ENCODE measurements at places on chromosomes 3 and 15.

DNA sequence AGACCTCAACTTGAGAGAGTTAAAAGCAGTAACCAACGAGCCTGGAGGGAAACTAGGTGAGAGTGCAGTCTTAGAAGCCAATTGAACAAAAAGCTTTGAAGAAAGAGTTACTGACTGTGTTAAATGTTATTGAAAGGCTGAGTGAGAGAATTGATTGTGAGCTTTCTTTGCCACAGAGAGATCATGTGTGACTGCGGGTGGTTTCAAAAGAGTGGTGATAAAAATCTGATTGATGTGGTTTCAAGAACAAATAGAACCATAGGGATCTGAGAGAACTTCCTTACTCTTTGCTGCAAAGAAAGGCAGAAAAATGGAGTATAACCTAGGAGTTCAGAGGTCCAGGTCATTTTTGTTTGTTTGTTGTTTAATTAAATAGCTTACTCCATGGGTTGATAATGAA is 759.9 kb upstream of the ALCAM start:
- DNase-seq, result no peak

GRCh38 chr3:80157546-80157945 is 389.7 kb upstream of the ROBO1 start:
- no peak for DNase-seq

DNA sequence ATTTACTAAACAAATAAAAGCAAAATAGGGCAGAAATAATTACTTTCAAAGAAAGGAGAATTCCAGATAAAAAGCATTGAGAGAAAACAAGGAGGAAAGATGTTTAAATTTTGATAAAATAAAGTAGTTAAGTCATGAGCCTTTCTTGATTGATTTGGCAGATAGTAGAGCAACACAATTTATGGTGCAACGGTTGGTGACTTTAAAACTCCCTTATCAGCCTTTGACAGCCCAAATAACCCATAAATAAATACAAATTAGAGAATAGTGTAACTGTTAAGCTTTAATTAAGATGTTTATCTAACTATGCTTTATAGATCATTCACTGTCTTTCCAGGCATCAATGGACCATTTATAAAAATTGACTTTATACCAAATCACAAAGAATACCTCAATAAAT is 54.0 kb upstream of the EIF1B start:
- no peak for DNase-seq

- DNase-seq, result no peak
Observed at GRCh38 chr15:82552861-82553260, 12.6 kb upstream of the RPS17 start.

DNA sequence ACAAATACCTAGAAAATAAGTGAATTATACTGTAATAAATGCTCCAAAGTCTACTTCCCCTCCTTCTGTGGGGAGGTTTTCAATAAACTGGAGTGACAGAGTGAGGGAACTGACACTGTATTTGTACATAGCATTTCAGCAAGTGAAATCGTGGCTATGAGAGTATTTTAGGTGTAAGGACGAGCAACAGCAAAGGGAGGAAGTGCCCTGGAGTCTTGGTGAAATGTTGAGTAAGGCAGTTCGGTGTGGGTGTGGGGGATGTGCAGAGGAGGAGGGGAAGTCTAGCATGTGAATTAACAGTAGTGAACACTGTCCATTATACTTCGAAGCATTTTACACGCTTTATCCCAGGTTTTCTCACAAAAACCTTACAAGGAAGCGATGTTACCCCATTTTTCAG is 18.1 kb upstream of the P2RY13 start:
- no peak for DNase-seq

DNA sequence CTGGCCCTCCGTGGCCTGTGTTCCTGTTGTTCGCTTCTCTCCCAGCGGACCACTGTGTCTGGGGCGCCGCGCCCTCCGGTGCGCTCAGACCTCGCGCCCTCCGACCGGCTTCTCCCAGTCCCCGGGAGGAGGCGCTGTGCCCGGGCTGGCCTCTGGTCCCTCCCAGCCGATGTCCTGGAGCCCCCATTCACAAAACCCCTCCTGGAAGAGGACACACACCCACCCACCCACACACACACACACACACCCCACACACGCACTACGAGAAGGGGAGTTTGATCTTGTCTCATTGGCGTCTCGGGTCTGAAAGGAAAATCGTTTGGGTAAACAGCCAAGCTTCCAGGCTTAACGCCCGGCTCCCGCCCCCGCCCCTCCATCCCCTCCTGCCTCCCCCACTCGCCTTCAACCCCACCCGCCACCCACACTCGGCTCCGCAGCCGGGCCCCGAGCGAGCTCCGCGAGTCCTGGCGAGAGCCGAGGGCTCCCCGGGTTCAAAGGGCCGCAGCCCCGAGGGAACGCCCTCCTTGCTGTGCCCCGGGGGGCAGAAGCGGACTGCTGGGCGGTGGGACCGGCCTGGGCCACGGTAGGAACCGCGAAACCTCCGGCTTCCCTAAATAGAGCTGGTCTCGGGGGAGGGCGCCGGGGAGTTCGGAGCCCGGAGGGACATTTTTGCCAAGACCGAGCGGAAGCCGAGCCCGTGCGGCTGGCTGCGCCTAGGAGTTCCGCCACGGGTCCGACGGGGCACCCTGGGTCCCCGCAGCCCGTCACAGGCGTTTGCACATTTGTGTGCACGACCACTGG is 23.6 kb downstream of the NR2F2 start:
- DNase-seq, result no peak

GRCh38 chr3:171333784-171334464 is 126.3 kb downstream of the TNIK start:
- no peak for DNase-seq

GRCh38 chr3:133901083-133901482 is 5.4 kb upstream of the RAB6B start:
- no peak for DNase-seq

- DNase-seq, result no peak
Observed at GRCh38 chr3:115658032-115658336, 34.7 kb downstream of the GAP43 start.

- DNase-seq, result no peak
Observed at GRCh38 chr15:72562878-72563277, 88.7 kb downstream of the ARIH1 start.

- no peak for DNase-seq
Observed at GRCh38 chr3:13352621-13353131, 67.4 kb downstream of the NUP210 start.

- no peak for DNase-seq
Observed at GRCh38 chr3:71143493-71143892, 440.0 kb downstream of the FOXP1 start.

DNA sequence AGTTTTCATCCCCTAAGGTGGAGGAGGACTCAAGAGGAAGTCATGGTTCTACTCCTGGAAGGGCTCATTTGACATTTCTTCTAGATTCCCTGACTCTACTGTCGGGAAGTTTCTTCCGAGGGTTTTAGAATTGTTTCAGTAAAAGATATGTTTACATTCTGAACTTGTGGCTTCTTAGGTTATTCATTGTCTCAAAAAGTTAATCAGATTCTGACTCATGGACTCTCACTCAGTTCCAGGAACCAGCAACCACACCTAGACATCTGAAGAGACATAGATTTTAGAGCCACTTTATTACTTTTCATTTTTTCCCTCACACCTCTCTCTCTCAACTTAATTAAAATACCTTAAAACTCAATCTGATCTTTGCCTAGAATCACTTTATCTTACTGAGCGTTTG is 862.6 kb downstream of the AGBL1 start:
- DNase-seq, result no peak

DNA sequence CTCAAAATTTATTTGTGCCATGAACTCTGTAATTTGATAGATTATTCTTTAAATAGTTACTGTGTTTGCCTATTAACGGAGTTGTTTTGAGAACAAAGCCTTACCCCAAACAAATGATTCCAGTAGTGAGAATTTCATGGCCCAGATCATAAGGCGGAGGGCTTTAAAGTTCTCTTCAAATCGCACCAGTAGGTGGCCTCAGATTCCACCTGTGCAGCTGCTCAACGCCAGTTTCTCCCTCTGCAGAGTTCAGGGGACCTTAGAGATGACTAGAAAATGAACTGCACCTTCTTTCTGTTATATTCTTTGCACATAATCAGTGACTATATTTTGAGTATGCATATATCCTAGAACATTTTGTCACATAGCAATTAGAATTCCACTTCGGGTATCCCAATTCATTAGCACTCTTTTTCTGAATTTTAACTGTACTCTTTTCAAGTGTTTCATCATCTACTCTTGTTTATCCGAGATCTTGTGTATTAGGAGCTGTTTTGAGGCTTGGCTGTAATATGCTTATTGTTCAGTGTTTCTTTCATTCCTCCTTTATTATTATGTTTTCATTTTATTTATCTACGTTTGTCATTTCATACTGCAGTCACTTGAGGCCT is 232.6 kb upstream of the CHRM5 start:
- DNase-seq, result no peak

- DNase-seq, result no peak
Observed at GRCh38 chr15:48974882-48975281, 11.2 kb upstream of the SHC4 start.

DNA sequence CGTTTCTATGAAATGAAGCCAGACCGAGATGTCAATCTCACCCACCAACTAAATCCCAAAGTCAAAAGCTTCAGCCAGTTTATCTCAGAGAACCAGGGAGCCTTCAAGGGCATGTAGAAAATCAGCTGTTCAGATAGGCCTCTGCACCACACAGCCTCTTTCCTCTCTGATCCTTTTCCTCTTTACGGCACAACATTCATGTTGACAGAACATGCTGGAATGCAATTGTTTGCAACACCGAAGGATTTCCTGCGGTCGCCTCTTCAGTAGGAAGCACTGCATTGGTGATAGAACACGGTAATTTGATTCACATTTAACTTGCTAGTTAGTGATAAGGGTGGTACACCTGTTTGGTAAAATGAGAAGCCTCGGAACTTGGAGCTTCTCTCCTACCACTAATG is 41.9 kb upstream of the TRA2B start:
- DNase-seq, result no peak

- DNase-seq, result no peak
Observed at GRCh38 chr15:63420333-63420747, 38.7 kb upstream of the CA12 start.

DNA sequence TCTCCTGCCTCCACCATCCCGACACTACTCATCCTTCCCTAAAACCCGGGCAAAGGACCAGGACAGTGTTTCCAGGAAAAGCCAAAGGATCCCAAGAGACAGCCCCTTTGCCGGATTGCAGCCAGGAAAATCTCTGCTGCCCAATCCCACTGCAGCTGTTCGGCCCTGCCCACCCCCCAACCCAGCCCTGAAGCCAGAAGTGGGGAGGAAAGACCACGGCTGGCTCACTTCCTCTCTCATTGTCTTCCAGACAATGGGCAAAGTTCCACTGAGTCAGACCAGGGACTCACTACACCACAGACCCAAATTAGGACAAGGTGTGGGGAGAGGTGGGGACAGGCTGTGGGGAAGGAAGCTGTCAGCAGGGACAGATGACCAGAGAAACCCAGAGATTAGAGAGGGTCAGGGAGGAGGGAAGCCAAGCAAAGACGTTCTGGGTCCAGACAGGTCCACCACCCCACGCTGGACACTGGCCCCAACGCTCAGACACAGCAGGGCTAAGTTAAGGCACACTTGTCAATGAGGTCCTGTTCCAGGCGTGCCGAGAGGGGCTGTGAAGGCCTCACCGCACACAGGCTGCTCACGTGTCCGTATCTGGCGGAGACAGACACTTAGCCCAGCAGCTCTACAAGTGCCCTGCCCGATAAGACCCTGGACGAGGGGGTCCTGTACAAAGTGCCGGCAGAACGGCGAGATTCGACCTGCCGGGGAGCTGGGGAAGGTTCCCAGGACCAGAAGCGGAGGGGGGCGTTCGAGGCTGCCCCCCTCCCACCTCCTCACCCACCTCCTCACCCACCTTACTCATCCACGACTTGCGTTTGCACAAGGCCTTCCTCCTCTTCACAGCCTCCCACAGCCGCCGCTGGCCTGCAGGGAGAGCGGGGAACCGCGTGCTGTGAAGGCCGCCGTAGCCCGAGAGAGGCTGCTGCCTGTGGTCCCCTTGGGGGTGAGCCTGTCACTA is 21.9 kb downstream of the TNK2 start:
- no peak for DNase-seq

DNA sequence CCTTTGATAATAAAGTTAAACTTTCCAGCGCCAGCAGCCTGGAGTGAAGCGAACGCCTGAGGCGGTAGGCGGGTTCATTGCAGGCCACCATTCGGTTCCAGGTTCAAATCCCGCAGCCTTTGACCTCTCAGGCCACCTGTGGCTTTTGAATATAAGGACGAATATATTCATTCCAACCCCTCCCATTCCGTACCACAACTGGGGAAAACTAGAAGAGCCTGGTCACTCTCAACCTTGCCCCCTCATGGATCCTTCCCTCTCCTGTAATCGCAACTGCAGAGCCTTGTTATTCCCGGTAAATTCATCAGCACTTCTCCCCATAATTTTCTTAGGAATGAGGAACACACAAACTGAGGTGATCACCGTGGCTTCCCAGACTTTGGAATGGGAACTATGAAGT is 35.2 kb downstream of the ZIC4 start:
- DNase-seq, result no peak

DNA sequence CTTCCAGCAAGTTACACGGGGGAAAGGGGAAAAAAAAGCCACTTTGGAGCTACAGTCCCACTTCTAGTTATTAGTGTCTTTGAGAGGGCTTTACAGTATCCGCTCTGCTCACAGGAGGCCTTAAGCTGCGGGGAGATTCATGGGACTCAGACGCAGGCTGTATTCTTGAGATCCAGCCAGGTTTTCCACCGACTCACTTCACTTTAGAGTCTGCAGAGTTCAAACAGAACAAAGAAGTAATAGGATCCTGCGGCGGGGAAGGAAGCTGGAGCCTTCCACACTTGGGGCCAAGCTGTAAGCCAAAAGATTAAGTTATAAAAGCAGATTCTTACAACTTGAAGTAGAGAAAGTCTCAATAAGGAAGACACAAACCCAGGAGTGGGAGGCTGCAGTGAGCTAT is 60.2 kb upstream of the FAM174B start:
- DNase-seq, result no peak

DNA sequence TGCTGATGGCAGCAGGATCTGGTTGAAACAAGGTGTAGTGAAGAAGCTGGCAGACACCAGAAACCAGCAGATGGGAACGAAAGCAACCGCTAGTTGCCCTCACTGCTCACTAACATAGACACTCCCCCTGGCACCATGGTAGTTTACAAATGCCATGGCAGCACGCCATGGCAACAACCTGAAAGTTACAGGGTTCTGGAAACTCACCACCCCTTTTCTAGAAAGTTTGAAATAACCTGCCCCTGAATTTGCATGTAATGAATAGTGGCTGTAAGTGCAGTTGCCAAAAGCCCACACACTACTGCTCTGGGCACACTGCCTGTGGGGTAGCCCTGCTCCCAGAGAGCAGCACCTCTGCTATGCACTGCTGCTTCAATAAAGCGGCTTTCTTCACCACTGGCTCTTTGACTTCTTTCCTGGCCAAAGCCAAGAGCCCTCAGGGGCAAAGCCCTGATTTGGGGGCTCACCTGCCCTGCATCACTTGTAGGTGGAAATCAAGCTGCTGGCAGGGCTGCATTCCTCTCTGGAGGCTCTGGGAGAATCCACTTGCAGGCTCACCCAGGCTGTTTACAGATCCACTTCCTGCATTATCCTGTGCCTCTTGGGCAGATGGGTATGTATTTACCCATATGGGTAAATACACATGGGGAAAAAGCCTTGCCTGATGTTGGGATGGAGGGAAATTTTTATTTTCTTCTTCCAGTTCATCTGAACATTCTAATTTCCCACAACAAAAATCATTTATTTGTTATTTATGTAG is 2.0 kb upstream of the GP9 start:
- DNase-seq, result no peak

Data from GM06990 (cell line).